ENCODE measurements at places on chromosomes 1 and 21.

GRCh38 chr1:33635336-33636012 lies 163.0 kb downstream of the ZSCAN20 start:
- no peak for DNase-seq

DNA sequence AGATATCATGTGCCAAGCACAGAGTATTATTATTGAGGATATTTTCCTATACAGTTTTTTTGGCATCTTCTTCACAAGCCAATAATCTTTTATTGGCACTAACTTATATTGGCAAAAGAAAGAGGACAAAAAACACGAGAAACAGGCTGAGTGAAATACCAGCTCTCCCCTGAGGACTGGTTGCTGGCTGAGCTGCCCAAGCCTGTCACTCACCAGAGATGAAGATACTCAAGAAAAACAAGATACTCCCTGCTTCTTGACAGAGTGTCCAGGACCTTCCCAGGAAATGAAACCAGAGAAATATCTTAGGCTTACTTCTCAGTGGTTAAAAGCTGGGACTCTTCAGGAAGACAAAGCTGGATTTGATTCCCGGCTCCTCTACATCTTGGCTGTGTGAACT lies 35.9 kb upstream of the ATP1B1 start:
- DNase-seq = no peak

- DNase-seq = no peak
Observed at GRCh38 chr1:27349784-27350662, 8.2 kb downstream of the SYTL1 start.

GRCh38 chr1:79695138-79695537 lies 688.6 kb upstream of the ADGRL4 start:
- no peak for DNase-seq

GRCh38 chr1:245589906-245590305 lies 435.1 kb downstream of the KIF26B start:
- no peak for DNase-seq

- DNase-seq = no peak
Observed at GRCh38 chr1:110785612-110786011, 87.3 kb upstream of the CD53 start.

- DNase-seq = no peak
Observed at GRCh38 chr1:49364676-49365075, 588.0 kb upstream of the BEND5 start.

DNA sequence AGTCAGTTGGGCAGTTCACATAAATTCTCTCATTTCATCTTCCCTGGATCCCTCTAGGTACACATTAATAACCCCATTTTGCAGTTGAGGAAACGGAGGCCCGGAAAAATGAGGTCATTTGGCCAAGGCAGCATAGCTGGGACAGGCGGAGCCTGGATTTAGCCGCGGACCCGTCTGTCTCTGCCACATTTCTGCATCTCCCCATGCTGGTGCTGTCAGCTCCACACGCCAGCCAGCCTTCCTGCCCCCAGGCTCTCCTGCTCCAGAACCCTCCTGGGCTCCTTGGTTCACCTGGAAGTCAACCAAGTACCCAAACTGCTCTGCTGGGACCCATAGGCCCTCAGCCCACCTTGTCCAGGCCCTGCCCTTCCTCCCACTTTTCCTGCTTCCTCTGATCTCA lies 7.6 kb downstream of the FOXO6 start:
- DNase-seq = no peak

DNA sequence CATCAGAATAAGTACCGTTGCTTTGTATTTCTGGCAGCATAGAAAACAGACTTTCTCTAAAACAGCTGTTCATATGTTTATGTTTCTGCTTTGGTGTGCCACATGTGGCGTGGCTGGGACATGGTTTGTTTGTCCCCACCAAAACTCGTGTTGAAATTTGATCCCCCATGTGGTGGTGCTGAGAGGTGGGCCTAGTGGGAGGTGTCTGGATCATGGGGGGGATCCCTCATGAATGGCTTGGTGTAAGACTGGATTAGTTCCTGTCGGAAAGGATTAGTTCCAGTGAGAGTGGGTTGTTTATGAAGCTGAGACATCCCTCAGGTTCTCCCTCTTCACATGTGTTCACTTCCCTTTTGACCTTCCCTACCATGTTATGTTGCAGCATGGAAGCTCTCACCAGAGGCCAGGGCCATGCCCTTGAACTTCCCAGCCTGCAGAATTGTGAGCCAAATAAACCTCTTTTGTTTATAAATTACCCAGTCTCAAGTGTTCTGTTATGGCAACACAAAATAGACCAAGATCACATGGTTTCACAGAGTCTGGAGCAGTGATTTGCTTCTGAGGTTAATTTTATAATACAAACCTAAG lies 17.9 kb upstream of the H3-3A start:
- DNase-seq = no peak

GRCh38 chr1:35447278-35447677 lies 109.9 kb downstream of the KIAA0319L start:
- DNase-seq = no peak

GRCh38 chr1:53804791-53805505 lies 33.1 kb downstream of the NDC1 start:
- DNase-seq = no peak

DNA sequence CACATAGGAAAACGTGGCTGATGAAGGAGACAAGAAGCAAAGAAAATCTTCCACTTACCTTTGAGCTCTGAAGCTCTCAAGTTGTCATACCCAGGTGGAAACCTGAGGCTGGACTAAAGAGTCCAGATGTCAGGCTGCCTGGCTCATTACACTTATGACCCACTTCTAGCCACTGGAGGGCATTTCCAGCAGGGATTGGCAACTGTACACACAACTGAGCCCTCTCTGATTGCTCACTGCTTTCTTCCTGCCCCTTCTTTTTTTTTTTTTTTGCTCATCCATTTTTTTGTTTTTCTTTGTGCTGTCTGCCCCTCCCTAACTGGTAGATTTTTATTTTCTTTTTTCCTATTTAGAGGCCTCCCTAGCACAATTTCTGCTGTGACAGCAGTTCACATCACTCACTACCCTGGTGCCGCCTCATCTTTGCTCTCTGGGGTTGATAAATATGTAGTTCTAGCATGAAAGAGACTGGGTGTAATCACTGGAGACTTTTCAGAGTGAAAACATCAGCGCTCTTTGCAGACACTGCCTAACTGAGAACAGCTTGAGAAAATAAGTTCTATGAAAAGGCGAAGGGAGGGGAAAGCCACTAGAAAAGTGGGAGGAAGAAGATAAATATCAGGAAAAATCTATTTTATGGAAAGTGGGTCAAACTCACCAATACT lies 334.5 kb downstream of the NUF2 start:
- DNase-seq = no peak

GRCh38 chr1:164765557-164765956 lies 206.6 kb downstream of the PBX1 start:
- no peak for DNase-seq

GRCh38 chr1:111204983-111205713 lies 4.7 kb upstream of the DENND2D start:
- DNase-seq = no peak

DNA sequence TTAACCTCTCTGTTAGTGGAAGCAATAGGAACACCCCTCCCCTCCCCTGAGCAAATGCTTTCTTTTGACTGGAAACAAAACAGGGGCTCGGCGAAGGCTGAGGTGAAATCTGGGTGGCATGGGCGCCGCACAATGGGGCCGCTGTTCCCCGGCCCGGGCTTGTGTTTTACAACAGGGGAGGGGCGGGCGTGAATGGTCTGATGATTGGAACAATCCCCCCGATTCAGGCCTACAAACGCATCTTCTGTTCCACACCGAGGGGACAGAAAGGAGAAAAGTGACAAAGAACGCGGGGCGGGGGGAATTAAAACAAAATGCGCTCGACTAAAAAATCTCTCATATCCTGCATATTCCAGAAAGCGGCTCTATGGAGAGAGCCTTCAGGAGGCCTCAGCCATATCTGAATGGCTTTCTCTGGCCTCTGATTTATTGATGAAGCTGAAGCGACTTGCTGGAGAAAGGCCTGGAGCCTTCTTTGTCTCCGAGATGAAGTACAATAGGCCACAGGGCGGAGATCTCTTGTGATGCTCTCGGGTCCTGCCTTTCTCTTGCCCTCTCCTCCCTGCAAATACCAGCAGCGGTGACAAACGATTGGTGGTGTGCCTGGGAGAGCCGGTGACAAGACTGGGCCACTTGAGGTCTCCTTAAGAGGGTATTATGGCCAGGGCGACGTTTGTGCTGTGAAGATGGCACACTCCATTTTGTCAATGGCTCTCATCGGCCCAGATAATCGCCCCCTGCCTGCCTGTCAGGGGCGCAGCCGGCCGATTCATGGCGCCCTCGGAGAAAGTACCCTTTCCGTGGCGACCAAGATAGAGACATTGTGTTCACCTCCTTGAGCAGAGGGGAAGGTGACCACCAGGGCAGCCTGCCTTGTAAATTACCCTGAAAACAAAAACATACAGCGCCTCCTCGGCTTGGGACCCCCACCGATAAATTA lies 47.1 kb upstream of the OLIG2 start:
- no peak for DNase-seq

- no peak for DNase-seq
Observed at GRCh38 chr21:16330908-16331268, 601.1 kb downstream of the USP25 start.

DNA sequence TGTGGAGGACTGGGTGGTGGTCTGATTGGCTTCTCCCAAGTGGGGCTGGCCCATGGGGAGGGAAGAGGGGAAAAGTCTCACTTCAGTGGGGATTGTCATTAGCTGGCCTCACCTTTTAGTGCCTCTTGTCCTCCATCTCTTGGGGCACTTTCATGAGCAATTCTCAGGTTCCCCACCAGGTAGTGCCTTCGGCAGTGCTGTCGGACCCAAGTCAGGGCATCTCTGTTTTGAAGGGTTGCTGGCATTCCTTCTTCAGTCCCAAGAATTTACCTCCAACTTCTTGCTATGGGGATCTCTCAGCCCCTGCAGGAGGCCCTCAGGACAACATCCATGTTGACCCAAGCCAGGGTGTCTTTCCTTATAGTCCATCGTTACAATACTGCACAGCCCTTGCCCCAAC lies 54.7 kb upstream of the F3 start:
- DNase-seq = no peak

DNA sequence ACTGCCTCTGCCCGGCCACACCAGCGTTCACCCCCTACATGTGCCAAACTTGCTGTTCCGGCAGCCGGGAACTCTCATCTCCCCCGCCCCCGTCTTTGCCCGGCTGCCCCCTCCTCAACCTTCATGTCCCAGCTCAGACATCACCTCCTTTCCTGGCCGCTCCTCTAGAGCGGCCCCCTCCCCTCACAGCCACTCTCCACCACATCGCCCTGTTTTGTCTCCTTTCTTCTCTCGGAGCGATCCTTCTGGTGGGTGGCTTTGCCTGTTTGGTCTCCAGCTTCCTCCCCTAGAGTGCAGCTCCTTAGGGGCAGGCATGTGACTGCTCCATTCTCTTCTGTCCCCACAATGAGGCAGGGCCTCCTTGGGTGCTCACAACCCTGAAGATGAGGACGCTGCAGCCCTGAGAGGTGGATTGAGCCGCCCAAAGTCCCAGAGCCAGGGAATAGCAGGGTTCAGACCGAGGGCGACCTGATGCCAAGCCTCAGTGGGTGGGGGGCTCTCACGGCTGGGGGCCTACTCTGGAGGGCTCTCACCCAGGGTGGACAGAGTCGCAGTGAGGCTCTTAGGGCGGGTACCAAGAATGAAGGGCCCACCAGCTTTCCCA lies 44.9 kb upstream of the ECE1 start:
- DNase-seq = no peak

GRCh38 chr1:245168086-245168485 lies 13.3 kb downstream of the KIF26B start:
- no peak for DNase-seq

- no peak for DNase-seq
Observed at GRCh38 chr1:100539836-100540536, 2.0 kb downstream of the GPR88 start.

DNA sequence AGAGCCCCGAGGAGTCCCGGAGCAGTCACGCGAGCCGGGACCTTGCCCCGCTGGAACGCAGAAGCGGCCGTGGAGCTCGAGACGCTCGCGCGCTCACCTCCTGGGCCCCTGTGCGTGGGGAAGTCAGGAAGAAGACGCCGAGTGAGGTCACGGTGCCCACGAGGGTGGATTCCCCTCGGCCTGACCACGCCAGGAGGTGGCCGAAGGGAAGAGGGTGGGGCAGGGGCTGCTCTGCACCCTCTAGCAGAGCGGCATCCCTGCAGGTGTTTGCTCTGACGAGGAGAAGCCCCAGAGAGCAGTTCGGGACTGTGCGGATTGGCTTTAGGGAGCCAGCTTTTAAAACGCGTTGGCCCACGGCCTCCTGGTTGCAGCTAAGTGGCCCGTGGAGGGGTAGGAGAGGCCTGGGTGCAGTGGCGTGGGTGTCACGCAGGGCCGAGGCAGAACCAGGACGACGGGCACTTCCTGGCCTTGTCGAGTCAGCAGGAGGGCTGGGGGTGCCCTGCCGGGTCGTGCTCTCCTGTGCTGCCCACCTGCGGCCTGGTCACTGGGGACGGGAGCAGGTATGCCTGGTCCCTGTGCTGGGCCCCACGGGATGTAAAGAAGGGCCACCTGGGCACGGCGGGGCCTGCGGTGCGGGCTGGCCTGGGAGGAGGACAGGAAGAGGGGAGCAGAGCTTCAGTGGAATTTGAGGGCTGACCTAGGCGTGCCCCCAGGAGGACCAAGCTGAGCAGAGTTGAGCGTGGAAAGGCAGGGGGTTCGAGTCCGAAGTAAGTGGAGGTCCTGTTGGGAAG lies 1.0 kb downstream of the PDXK start:
- DNase-seq = no peak

DNA sequence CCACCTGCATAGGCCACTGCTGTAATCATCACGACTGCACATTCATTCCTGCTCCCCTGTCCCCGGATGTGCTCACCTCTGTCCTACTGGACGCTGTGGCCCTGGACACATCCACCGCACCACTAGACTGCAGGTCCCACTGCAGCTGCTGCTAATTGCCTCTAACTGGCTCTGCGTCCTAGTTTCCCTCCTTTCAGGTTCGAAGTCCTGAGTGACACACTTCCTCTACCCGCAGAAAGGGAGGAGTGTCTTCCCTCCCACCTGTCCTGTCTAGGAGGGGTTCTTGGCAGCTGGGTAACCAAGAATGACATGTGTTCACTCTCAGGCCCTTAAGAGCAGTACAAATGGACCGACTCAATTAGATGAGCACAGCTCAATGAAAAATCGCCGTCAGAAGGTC lies 40.5 kb upstream of the ITPKB start:
- DNase-seq = no peak

DNA sequence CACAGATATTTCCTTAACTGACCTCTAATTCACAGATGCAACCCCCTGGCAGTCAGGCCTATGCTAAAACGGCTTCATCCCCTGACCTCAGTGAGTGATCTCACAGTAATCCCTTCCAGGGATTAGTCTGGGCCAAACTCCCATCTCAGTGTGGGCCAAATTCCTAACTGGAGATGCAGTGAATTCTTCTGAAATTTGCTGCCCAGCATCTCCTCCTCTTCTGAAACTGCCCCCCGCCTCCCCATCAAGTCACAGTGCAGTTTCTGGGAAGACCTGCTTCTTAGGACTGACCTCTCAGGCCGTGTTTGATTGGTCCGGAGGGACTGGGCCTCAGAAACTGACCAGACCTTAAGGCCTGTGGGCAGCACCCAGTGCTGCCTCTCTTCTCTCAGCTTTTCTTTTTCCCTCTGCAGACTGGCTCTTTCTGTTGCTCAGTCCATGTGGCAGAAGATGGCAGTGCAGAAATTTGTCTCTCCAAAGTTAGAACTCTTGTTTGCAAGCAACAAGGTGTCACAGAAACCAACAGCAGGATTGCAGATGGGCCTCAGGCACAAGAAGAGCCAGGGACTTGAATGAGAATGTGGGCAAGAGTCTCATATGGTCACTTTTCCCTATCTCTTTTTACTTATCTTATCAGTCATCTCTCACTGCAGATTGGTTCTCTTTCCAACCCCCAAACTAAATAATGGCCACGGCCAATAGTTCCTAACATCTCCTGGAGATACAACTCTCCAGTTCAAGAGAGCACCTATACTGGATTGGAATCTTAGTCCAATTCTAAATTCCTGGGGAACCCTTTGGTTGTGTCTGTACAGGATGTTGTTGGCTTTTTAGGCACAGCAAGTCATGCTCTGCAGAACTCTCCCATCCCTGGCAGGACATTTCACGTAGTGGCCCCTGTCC lies 95.5 kb upstream of the RALGPS2 start:
- DNase-seq = no peak
